ENCODE measurements at places on chromosomes 3 and 15.

DNA sequence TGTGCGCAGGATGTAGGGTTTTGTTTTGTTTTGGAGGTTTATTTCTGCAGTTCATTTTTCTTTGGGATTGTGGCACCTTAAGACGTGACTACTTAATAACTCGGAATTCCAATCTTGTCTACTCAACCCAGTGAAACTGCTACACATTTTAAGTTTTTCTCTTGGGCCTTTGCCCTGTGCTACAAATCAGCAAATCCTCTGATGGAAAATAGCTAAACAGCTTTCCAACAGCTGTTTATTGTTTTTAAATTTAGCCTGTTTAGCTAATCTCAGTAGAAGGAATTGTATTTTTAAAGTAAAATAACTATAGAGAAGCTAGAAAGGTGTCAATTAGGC lies 48.4 kb downstream of the OPA1 start:
- no peak for DNase-seq

DNA sequence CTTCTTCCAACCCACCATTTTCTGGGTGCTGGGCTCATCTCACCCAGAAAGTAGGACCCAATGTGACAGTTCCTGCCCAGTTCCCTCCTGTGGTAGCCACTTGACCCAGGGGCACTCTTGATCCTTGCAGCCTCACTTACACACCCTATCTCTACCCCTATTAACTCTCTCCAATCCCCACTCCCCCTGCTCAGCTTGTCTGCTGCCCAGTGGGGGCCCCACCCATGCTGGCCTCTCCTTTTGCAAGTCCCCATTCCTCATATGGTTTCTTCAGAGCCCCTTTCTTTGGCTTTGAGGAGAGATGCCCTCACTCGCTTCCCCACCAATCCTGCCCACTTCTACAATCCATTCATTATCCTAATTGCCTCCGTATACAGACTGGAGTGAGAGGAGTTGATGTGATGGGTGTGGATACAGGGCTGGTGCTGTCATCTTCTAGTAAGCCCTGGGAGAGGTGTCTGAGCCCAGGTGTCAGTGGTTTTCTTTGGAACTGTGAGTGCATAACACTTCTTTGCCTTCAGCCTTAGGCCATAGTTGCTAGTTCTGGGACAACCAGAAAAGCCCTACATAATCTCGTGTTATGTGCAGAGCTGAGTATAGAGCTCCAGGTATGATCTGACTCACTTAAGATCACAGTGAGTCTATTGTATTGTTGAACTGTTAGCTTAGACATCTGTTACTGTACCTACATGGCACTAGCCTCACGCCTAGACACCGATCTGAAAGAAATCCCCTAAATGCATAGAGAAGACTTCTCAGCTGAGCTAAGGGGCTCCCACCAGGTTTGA lies 4.8 kb upstream of the CCR5 start:
- no peak for DNase-seq

DNA sequence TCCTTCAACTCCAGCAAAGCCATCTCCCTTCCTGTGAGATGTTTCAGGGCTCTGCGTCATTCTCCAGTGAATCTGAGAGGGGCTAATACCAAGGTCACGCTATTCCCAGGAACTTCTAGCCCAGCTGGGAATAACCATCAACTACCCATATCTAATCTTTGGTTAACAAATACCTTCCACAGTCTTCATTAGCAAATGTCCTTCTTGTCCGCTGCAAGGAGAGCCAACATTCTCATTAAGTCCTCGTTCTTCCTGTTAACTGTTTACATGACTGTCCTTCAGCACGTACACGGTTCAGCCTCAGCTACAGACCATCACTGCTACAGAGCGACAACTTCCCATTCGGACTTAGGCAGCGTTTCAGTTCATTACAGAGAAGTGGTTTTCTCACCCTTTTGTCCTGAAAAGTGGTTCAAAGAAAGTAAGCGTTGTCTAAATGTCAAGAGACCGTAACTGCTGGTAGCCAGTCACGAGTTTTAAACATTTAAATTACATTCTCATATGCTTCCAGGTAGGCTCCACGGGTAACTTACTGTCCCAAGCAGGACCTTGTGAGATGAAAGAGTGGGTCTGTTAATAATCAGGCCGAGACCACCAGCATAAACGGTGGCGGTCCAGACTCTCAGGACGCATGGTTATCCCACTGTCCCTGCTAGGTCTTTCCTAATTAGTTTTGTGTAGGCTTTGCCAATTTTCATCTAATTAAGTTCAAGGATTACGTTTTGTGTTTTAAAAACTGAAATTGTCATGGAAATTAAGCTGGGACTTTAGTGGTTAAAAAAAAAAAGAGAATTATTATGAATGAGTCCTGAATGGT lies 63.8 kb downstream of the CHSY1 start:
- no peak for DNase-seq

DNA sequence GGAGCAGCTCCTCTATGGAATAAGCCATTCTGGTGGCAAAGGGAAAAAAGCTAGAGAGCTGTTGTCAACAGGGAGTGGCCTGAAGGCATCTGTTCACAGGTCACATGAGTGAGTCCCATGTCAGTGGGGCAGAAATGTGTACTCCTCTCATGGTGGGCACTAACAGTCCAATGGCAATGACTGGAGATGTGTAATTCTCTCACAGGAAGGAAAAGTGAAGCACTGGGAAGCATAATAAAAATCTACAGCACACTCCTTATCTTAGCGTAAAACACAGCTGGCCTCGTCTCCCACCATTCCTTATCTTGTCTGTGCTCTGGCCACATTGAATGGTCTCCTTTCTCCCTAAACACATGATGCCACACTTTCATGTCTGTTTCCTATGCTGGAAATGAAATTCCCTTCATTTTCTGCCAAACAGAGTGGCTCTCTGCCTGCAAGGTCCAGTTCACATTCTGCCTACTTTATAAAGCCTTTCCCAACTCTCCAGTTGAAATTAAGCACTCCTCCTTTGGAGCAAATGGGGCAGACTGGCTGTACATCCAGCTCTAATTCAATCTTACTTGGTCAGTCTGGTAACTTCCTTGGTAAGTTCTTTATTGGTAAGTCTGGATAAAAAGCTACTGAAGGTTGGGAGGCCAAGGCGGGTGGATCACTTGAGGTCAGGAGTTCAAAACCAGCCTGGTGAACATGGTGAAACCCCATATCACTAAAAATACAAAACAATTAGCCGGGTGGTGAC lies 139.8 kb downstream of the RPL22L1 start:
- no peak for DNase-seq

DNA sequence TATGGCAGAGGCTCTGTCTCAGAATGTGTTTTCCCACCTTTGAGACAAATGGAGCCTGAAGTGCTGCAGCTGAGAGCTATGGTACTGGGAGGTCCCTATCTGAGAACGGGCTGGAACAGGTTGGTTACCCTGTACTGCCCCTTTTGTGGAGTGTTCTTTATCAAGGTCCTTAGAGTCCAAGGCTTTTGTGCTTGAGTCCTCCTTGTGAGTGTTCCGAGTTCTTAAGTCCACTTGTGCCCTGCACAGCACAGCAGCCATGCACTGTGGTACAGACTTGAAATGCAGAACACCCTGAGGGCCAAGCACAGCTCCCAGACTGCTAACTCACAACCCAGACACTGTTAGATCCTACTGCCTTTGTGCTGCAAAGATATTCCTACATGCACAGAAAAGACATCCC lies 67.8 kb downstream of the ARHGAP31 start:
- DNase-seq: no peak

- no peak for DNase-seq
Measured at GRCh38 chr15:69298354-69298696, 387 bp upstream of the PAQR5 start.

DNA sequence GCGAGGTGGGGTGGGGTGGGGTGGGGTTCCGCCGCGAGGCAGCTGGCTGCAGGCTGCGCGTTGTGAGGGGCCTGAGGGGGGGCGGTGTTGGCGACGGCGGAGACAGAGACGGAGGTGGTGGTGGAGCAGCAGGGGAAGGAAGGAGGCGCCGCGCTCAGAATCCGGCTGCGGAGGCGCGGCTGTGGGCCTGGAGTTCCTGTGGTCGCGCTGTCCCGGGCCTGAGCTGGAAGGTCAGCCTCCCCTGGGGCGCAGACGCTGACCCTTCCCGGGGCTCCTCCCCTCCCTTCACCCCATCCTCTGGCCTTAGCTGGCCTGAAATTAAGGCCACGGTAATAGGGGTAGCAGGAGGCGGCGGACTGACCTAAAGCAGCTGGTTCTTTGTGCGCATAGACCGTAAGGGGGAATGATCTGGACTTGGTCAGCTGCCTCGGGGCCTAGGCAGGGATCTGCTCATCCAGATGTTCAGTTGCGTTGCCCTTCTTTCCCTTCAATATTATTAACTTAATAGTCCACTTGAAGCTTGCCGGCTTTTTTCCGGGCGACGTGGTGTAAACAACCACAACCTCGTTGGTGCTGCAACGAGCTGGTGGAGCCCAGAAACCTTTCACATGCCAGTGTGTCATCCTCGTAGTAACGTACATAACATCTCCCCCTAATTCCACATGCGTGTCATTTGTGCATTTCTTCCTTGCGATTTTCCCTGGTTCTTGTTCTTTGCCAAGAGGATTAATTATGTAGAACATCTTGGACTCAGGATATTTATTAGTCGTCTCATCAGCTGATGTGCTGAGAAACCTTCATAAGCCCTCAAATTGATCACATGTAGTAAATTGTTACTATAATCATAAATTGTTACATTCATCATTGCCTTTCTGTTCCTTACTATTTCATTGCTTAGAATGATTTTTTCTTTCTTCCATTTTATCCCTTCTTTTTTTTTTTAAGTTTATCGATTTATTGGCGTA lies 626 bp downstream of the SEC62 start:
- DNase-seq: peak; percentile 85

- no peak for DNase-seq
Measured at GRCh38 chr3:137771401-137772213, 7.5 kb downstream of the SOX14 start.

DNA sequence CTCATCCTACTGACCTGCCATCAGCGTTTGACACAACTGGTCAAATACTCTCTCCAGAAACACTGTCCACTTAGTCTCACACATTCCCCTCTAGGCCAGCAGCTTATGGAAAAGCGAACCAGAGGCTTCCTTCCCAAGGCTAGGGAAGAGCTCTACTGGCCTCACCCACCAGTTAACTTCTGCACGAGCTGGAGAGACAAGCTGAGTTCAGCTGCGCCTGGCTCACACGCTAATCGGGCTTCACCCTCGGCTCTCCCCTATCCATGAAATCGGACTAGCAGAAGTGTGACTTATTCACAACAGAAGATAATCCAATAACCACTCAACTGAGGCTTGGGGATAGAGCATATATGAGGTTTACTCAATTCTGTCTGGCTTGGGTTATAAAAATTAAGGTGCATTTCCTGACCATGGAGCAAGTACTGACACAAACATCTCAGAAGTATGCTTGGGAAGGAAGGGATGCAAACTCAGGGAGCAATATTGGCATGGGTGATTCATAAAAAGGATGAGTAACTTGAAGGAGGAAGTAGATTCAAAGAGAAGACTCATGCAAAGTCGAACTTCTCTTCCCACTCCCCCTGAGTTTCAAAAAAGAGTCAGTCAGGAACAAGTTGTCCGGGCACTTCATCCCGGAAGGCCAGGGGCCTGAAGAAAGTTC lies 73.1 kb downstream of the XXYLT1 start:
- DNase-seq: no peak

DNA sequence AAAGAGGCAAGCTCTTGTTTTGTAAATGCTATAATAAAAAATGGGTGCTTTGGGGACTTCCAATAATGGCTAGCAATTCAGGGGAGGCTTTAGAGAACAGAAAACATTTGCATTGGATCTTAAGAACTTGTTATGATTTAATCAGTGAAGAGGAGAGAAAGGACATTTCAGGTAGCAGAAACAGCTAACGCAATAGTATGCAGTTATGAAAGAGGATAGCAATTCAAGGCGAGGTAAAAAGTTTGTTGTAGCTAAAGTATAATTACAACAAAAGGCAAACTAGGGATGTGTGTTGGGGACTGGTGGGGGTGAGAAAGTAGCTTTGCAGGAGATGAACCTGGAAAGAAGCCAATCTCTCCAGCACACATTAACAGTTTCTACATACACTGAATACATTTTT lies 558.7 kb upstream of the SEMA6D start:
- DNase-seq: no peak

DNA sequence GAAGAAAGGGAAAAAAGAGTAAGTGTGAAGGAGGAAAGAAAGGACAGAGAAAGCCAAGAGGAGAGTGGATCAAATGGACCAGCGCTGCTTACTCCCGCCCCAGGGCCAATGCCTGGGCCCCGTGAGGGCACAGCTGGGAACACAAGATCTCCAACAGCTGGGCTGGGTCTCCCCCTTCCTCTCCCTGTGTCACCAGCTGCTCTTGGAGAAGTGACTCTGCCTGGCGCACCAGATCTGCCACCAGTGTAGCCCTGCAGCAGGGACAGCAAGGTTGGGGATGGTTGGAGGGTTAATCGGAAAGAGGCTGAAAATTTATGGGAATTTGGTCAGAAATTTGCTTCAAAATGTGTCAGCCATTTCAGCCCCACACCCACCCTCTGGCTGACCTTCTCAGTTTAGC lies 8.4 kb downstream of the CDAN1 start:
- no peak for DNase-seq

- no peak for DNase-seq
Measured at GRCh38 chr15:97909291-97909891, 51.1 kb upstream of the ARRDC4 start.

- no peak for DNase-seq
Measured at GRCh38 chr3:117282566-117282965, 573.0 kb downstream of the TUSC7 start.

DNA sequence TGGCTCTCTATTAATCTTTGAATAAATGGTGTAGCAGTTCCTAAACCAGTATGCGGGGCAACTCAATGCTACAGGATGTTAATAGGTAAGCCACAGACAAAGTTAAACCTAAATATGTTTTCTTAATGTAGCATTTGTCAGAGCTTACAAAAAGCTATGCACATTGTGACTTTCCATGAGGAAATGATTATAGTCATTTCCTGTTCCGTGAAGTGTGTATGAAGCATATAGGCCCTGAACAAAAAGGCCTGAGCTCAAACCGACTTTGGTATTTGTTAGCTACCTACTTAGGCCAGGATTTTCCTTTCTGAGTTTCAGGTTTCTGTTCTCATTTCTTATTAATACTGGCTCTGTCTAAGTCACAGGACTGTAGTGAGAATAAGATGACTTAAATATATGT lies 14.2 kb downstream of the ZNF80 start:
- no peak for DNase-seq

DNA sequence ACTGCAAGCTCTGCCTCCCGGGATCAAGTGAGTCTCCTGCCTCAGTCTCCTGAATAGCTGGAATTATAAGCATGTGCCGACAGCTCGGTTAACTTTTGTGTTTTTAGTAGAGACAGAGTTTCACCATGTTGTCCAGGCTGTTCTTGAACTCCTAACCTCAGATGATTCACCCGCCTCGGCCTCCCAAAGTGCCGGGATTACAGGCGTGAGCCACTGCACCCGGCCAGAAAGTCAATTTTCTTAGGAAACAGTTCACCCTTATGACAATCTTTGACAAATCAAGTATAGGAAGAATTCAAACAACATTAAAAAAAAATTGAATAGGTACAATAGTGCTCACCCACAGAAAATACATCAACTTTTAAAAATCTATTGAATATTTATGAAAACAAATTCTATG lies 23.6 kb upstream of the DUT start:
- no peak for DNase-seq

- no peak for DNase-seq
Measured at GRCh38 chr3:183946037-183946436, 61.4 kb upstream of the PARL start.

GRCh38 chr15:76195506-76196268 lies 115.6 kb downstream of the ETFA start:
- no peak for DNase-seq

- no peak for DNase-seq
Measured at GRCh38 chr3:15380980-15381890, 46.1 kb downstream of the METTL6 start.
